Upper lobe of right lung (tissue), 1 donor: ENCODE measurements at places on chromosomes 12 and 14. TPM values are rescaled to one million over a fixed set of nuclear protein-coding genes. Genes with fewer than 3 reads are reported as not detected.

GRCh38 chr12:95516757-95517156, 34.5 kb downstream of the USP44 start:
- H3K27me3 ChIP-seq, result no peaks in the 10 kb centered on the region
- H3K4me3 ChIP-seq, result no peak overlapping the region
- H3K4me1 ChIP-seq, result no peaks in the 10 kb centered on the region
- H3K27ac ChIP-seq, result no peak overlapping the region

DNA sequence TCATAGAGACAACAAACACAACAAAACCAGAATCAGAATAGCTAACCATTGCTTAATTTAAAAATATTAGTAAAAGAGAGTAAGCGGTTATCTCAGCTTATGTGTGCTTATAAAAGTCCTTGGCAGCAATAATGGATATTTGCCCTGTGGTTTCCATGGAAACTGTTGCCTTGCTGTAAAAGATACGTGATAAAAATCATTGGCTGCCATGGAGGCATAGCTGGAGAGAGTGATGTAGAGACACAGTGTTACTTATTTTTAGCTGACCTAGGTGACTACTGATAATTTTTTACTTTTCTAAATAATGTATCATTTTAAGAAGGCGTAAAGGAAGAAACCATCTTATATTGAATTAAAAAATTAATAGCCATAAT, 92.9 kb downstream of the ERC1 start:
- H3K36me3 ChIP-seq, result no peaks in the 10 kb centered on the region
- no peaks in the 10 kb centered on the region for H3K27me3 ChIP-seq
- no peak for DNase-seq
- H3K4me1 ChIP-seq, result no peaks in the 10 kb centered on the region
- no peak overlapping the region for H3K4me3 ChIP-seq

- no peaks in the 10 kb centered on the region for H3K27me3 ChIP-seq
- H3K4me1 ChIP-seq, result no peaks in the 10 kb centered on the region
- no peak overlapping the region for H3K4me3 ChIP-seq
These were observed 13.1 kb downstream of the CLECL1 start for GRCh38 chr12:9719790-9720189.

- no peak for DNase-seq
- no peaks in the 10 kb centered on the region for H3K4me1 ChIP-seq
- no peaks in the 10 kb centered on the region for H3K36me3 ChIP-seq
- H3K27me3 ChIP-seq, result no peaks in the 10 kb centered on the region
These were observed 36.0 kb upstream of the GARIN6 start for GRCh38 chr12:99611599-99611998.

GRCh38 chr14:84071061-84071460, 1458.9 kb upstream of the FLRT2 start:
- H3K27ac ChIP-seq, result no peak overlapping the region
- H3K4me1 ChIP-seq, result no peaks in the 10 kb centered on the region
- H3K36me3 ChIP-seq, result no peaks in the 10 kb centered on the region
- DNase-seq, result no peak
- H3K4me3 ChIP-seq, result no peak overlapping the region
- H3K27me3 ChIP-seq, result no peaks in the 10 kb centered on the region

The PPP1CC gene
- total RNA-seq, result 90.6 TPM

The XRCC3 gene
- 5.6 TPM for total RNA-seq

DNA sequence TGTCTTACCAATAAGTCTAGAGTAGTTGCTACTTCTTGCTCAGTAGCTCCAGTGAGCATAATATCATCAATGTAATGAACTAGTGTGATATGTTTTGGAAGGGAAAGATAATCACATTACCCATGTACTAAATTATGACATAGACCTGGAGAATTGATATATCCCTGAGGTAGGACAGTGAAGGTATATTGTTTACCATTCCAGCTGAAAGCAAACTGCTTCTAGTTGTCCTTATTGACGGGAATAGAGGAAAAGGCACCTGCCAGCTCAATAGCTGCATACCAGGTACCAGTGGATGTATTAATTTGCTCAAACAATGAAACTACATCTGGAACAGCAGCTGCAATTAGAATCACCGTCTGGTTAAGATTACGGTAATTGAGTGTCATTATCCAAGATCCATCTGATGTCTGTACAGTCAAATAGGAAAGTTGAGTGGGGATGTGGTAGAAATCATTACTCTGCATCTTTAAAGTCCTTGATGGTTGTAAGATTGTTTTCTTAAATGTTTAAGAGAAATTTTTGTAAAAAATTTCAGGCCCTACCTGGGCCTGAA, 100.0 kb upstream of the ARHGAP5 start:
- H3K36me3 ChIP-seq, result no peaks in the 10 kb centered on the region
- H3K4me3 ChIP-seq, result no peak overlapping the region
- DNase-seq, result no peak

DNA sequence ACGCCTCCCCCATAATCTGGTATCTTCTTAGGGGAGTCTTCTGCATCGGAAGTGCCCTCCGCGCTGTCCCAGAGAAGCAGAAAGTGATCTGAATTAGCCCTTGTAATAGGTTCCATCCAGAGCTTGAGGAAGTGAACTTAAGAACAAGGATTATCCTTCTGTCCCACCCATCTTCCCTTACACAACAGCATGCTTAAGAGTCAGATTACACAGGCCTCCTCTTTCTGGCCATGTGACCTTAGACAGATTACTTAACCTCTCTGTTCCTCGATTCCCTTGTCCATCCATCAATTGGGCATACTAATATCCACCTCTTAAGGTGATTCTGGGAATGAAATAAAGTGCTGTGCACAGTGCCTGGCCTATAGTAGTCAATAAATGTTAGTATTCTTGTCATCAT, 11.4 kb downstream of the CABP1 start:
- H3K36me3 ChIP-seq, result no peaks in the 10 kb centered on the region
- no peak overlapping the region for H3K4me3 ChIP-seq
- no peak for DNase-seq

GRCh38 chr14:99352688-99353280, 80.8 kb upstream of the BCL11B start:
- no peaks in the 10 kb centered on the region for H3K36me3 ChIP-seq
- H3K27ac ChIP-seq, result no peak overlapping the region
- no peaks in the 10 kb centered on the region for H3K27me3 ChIP-seq
- H3K4me3 ChIP-seq, result no peak overlapping the region

The PDZRN4 gene
- total RNA-seq, result 0.75 TPM

DNA sequence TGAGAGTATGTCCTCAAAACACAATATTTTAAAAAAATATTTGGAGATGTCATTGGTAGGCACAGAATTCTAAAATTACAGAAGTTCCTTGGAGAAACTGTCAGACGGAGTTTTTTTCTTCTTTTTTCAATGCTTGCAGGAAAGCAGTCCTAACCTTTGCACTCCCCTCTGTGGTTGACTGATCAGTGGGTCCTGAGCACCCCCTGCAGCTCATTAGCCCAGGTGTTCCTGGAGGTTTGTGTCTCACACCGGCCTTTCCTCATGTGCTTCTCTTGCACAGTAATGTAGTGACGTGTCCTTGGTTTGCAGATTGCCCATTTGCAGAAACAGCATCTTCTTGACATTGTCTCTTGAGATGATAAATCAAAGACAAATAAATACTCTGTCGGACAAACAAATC, 513.0 kb downstream of the TMEM121 start:
- H3K27ac ChIP-seq, result no peak overlapping the region
- H3K4me3 ChIP-seq, result no peak overlapping the region
- H3K4me1 ChIP-seq, result no peaks in the 10 kb centered on the region
- no peaks in the 10 kb centered on the region for H3K36me3 ChIP-seq
- peak; percentile 78 for DNase-seq

The MIP gene
- total RNA-seq, result not detected

The GLIPR1L2 gene
- 1.1 TPM for total RNA-seq

DNA sequence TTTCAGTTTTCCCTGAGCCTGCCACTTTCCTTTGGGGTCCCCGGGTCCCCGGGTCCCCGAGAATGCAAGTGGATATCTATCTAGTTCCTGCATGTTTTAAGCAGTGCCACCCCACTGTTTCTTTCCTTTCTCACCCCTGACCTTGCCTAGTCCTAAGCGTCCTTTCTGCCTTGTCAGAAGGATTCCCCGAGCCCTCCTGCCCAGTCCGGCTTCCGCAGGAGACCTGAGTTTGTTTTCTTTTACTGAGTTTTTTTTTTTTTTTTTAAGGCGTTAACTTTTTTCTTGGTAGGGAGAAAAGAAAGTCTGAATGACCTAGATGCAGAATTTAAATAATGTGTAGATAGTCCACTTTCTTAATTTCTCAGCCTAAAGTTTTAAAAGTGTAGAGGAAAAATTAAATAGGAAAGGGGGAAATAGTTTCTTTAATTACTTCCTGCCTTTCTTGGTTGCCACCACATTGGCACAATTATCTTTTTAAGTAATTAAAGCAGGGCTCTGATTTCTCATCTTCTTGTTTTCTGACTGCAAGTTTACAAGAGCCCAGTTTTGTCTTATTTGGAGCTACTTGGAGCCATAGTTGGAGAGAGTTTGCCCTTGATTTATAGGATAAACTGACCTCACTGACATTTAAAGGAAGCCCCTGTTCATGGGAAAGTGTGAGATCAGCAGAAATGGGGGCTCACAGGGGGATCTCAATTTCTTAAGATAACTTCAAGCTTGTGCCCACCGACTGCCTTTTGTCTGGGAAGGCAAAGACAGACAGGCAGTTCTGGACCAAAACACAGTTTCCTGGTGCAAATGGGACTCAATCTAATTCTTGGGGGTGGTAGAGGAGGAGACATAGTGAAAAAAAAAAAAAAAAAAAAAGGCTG, 2.9 kb downstream of the PAX9 start:
- H3K27me3 ChIP-seq, result peaks cover 98% of the 10 kb centered on the region
- DNase-seq, result no peak
- H3K36me3 ChIP-seq, result no peaks in the 10 kb centered on the region
- peaks cover 23% of the 10 kb centered on the region for H3K4me1 ChIP-seq

- peaks cover 10% of the 10 kb centered on the region for H3K36me3 ChIP-seq
- DNase-seq, result no peak
- peaks cover 1% of the 10 kb centered on the region for H3K27me3 ChIP-seq
- no peak overlapping the region for H3K4me3 ChIP-seq
- no peaks in the 10 kb centered on the region for H3K4me1 ChIP-seq
- H3K27ac ChIP-seq, result no peak overlapping the region
These were observed 5.2 kb downstream of the KCNJ8 start for GRCh38 chr12:21769307-21769706.

The GPR65 gene
- total RNA-seq, result 7.7 TPM

The ADAMTS20 gene
- total RNA-seq, result not detected

The SLC10A1 gene
- not detected for total RNA-seq

The SOAT2 gene
- not detected for total RNA-seq

DNA sequence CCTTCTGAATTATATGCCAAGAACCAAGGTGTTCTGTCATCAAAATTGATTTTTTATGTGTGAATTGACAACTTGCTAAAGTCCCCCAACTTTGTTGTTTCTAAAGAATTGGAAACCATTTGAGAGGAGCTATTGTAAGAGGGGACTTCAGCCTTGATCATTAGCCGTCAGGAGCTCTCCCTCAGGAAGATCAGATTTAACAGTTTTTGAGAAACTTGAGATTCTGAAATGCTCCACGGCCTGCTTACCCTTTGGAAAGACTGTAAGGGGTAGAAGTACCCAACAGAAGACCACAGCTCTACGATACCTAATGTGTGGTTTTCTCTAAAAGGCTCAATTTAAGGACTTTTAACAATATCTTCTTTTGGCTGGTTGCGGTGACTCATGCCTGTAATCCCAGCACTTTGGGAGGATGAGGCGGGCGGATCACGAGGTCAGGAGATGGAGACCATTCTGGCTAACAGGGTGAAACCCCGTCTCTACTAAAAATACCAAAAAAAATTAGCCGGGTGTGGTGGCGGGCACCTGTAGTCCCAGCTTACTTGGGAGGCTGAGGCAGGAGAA, 51.1 kb downstream of the BAZ2A start:
- H3K36me3 ChIP-seq, result peaks cover 81% of the 10 kb centered on the region
- no peaks in the 10 kb centered on the region for H3K27me3 ChIP-seq
- no peak overlapping the region for H3K27ac ChIP-seq
- DNase-seq, result no peak
- H3K4me3 ChIP-seq, result no peak overlapping the region

The LACRT gene
- total RNA-seq, result not detected

The EFS gene
- total RNA-seq, result 10.4 TPM

The KERA gene
- total RNA-seq, result not detected

GRCh38 chr12:122006186-122006926, 15.3 kb upstream of the BCL7A start:
- no peak overlapping the region for H3K4me3 ChIP-seq
- no peaks in the 10 kb centered on the region for H3K27me3 ChIP-seq
- no peak overlapping the region for H3K27ac ChIP-seq
- DNase-seq, result no peak
- H3K4me1 ChIP-seq, result peaks cover 5% of the 10 kb centered on the region

- no peak overlapping the region for H3K27ac ChIP-seq
- no peaks in the 10 kb centered on the region for H3K4me1 ChIP-seq
- no peak overlapping the region for H3K4me3 ChIP-seq
- no peak for DNase-seq
- H3K27me3 ChIP-seq, result no peaks in the 10 kb centered on the region
These were observed 36.7 kb downstream of the RBM19 start for GRCh38 chr12:113929312-113929989.

GRCh38 chr14:75714991-75715390, 53.9 kb downstream of the TTLL5 start:
- no peak for DNase-seq
- no peaks in the 10 kb centered on the region for H3K27me3 ChIP-seq
- H3K27ac ChIP-seq, result no peak overlapping the region
- H3K4me1 ChIP-seq, result peaks cover 15% of the 10 kb centered on the region
- peaks cover 4% of the 10 kb centered on the region for H3K36me3 ChIP-seq

- H3K4me3 ChIP-seq, result no peak overlapping the region
- DNase-seq, result peak; percentile 3
- H3K27ac ChIP-seq, result no peak overlapping the region
- no peaks in the 10 kb centered on the region for H3K27me3 ChIP-seq
- no peaks in the 10 kb centered on the region for H3K36me3 ChIP-seq
- peaks cover 16% of the 10 kb centered on the region for H3K4me1 ChIP-seq
These were observed 33.7 kb upstream of the PPP2R5C start for GRCh38 chr14:101727611-101728366.

The KCNC2 gene
- not detected for total RNA-seq

The TFCP2 gene
- total RNA-seq, result 25.0 TPM

DNA sequence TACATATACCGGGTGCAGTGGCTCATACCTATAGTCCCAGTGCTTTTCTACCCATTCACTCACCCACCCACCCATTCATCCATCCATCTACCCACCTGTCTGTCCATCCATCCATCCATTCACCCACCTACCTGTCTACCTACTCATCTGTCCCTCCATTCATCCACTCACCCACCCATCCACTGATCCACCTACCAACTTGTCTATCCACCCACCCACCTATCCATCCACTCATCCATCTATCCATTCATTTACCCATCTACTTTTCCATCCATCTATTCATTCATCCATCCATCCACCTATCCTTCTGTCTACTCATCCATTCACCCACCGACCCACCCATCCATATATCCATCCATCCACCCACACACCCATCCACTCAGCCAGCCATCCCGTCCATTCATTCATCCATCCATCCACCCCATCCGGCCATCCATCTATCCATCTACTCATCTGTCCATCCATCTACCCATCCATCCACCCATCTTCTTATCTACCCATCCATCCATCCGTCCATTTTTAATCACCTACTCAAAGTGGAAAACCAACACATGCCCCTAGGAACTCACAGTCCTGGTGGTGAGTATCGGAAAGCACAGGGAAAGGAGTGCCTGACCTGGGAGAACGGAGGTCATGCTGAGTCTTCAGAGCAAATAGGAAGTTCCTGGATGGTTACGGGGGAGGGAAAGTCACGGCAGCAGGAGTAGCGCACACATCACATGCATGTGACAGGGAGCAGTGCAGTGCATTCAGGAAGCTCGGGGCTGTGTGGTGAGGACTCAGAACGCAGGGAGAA, 20.0 kb downstream of the DDX51 start:
- H3K4me1 ChIP-seq, result no peaks in the 10 kb centered on the region
- no peak overlapping the region for H3K4me3 ChIP-seq
- no peak overlapping the region for H3K27ac ChIP-seq
- peaks cover 59% of the 10 kb centered on the region for H3K36me3 ChIP-seq
